Testis (tissue), 5 donors: ENCODE measurements at places on chromosomes 2 and 18.
A peak's percentile ranks its signal among the peaks of the same experiment; 100 is the strongest.

GRCh38 chr18:36511791-36512352 lies 214.4 kb downstream of the FHOD3 start:
- DNase-seq: peak; percentile 51

GRCh38 chr2:8574196-8575037 lies 107.4 kb upstream of the ID2 start:
- DNase-seq: no peak

GRCh38 chr18:11149441-11150270 lies at the start of gene PIEZO2:
PIEZO2 (minus strand) TSS chr18:11149569; CDS start chr18:11148588, 981 bp downstream.
- DNase-seq: peak; percentile 68

- no peak for DNase-seq
Measured at GRCh38 chr2:72362733-72363132, 215.1 kb upstream of the CYP26B1 start.

- DNase-seq: no peak
Measured at GRCh38 chr2:25821225-25822056, 56.8 kb downstream of the ASXL2 start.

- DNase-seq: no peak
Measured at GRCh38 chr18:78980279-78980771, 707 bp downstream of the SALL3 start.

GRCh38 chr2:71174207-71174606 lies 43.8 kb downstream of the MPHOSPH10 start:
- DNase-seq: no peak

GRCh38 chr2:27251766-27252165 lies 11.1 kb downstream of the SLC30A3 start:
- DNase-seq: no peak

DNA sequence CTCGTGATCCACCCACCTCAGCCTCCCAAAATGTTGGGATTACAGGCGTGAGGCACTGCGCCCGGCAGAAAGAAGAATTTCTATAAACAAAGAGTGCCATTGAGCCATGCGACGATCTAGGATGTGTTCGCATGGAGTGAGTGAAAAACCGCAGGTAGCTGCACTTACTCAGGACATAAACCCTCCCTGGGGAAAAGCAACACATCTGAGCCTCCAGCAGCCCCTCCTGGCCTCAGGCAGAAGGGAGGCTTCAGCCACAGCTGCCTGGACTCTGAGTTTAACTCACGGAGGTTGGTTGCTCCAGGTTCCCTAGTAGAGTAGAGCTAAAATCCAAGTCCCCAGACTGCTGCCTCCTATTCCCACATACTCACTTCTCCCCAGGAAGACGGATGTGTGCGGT lies 11.3 kb upstream of the STK25 start:
- no peak for DNase-seq

GRCh38 chr2:32825291-32825712 lies 121.5 kb upstream of the LTBP1 start:
- peak; percentile 63 for DNase-seq

DNA sequence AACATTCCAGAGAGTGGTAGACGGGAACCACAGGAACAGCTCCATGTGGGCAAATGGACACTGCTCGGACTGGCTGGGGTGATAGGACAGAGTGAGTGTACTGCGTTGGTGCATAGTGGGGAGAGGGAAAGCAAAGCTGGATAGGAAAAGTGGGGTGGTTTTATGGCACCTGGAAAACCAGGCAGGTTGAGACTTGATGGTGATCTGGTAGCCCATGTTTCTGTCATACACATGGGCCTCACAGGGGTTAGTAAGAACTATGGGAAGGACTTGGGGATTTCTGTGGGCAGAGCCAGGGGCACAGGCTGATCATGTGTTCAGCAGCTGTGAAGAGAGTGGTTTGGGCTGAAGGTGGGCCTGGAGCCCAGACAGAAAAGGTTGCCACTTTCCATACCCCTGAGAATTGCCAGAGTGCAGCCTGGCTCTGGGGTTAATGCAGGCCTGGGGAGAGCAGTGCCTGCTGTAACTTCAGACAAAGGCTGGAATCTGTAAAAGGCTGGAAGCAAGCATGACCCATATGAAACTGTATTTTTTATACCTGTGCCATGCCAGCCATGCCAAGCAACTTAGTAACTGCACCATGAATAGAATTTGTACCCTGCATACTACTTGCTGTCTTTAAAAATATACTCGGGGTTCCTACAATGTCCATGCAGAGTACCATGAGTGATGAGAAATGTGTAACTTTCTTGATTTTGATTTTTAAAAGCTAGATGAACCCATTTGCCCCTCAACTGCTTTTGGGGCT lies 41.9 kb downstream of the RPIA start:
- no peak for DNase-seq

GRCh38 chr2:136572335-136572734 lies 193.0 kb upstream of the THSD7B start:
- DNase-seq: no peak
